T47D (cell line): ENCODE measurements at places on chromosomes 12 and 14.
A peak's percentile ranks its signal among the peaks of the same experiment; 100 is the strongest.

GRCh38 chr12:3009780-3010179 lies 50.6 kb downstream of the TEAD4 start:
- no peak for DNase-seq

DNA sequence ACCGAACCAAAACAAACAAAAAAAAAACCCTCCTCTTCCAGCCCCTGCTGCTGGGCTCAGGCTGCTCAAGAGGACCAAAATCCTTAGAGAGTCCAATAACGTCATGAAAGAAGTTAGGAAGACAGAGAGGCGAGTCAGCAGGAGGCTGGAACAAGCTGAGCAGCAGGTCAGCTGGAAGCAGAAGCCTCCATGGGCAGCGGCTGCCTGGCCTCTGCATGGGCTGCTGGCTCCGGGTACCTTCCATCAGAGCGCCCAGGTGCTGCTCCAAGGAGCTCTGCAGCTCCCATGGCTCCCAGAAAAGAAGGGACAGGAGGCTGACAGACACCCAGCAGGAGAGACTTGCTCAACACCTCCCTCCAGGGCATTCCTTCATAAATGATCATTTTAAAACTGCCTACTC lies 3.2 kb upstream of the KRT2 start:
- no peak for DNase-seq

DNA sequence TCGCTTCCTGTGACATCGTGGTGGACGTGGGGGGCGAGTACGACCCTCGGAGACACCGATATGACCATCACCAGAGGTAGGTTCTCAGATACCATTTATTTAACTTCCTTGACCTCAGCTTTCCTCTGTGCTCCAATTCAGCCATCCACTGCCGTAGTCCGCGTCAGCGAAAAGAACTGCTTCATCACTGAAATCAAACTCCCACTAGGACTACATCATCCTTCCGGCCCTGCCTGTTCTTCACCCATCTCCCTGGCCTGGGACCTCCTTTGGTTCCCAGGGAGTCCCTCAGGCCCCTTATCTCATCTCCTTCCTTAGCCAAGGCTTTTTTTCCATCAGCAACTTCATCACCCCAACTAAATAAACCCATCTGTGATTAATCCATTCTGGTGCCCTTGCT lies 692 bp downstream of the MYG1 start:
- DNase-seq = no peak

DNA sequence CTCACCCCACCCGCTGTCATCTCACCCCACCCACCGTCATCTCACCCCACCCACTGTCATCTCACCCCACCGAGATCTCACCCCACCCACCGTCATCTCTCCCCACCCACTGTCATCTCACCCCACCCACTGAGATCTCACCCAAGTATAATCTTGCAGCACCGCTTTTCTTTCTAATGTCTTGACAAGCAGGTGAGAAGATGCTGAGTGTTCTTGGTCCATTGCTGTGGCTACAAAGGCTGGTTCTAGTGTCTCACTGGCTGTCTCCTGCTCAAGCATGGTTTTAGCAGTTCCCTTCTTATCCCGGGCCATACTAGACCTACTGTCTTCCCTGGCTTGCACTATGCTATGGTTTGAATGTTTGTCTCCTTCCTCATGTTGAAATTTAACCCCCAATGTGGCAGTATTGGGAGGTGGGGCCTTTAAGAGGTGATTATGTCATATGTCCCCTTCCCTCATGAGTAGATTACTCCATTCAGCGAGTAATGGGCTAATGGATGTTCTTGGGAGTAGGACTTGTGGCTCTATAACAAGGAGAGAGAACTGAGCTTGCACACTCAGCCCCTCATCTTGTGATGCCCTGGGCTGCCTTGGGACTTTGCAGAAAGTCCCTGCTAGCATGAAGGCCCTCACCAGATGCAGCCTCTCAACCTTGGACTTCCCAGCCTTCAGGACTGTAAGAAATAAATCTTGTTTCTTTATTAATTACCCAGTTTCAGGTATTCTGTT lies 47.7 kb upstream of the PPP2R5C start:
- DNase-seq = no peak

GRCh38 chr12:12749433-12749832 lies 32.3 kb downstream of the CDKN1B start:
- DNase-seq = no peak

DNA sequence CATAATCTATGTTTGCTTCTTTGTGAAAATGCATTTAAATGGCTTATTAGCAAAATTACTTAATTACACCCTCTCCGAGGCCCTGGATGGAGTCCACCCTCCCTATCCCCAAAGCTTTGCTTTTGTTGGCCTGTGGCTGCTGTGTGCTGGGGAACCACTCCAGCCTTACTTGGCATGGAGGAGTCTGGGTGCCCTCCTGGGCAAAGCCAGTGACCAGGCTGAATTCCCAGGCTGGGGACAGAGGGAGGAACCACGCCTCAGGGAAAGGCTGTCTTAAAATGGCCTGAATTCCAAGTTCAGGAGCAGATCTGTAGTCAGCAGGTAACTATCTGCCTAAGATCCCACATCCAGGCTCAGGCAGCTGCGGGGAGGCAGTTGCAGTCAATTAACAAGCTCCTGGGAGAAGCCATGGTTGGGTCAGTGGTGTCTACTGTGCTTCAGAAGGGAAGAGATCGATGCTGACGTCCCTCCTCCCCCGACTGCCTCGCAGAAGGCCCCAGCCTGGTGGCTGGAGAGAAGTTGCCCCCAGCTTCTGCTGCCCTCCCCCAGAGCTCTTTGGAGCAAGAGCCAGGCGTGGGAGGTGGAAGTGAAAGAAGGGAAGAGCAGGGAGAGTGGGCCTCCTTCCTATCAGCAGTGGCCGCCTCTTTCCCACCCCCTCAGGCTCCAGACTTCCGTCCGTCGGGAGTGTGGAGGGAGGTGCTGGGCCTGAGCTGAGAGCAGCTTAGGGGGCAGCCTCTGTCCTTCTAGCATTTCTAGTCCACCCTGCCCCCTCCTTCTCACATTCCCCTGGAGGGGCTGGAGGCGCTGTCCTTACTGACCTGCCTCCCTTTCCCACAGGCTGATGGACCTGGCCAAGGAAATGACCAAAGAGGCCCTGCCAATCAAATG lies 11.3 kb downstream of the VASH1 start:
- DNase-seq = no peak

DNA sequence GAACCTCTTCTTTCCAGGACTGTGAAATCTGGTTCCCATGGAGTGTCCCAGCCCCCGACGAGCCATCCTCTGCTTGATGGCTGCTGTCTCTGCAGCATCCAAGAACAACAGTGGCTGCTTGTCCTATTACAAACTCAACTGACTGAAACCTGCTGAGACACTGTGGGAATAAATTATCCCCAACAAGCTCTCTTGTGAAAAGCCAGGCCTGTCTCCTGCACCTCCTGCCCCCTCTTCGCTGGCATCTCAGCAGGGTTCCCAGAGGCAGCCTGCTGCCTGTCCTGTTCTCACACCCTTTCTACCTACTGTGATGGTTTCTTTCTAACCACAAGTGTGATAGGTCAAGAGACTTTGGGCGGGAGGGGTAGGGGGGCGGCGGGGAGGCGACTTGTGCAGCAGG lies 180.2 kb downstream of the TSPAN9 start:
- no peak for DNase-seq

- no peak for DNase-seq
Observed at GRCh38 chr14:77037215-77037937, 8.9 kb upstream of the IRF2BPL start.

GRCh38 chr12:87820524-87821202 lies 208.5 kb downstream of the C12orf50 start:
- DNase-seq = no peak

DNA sequence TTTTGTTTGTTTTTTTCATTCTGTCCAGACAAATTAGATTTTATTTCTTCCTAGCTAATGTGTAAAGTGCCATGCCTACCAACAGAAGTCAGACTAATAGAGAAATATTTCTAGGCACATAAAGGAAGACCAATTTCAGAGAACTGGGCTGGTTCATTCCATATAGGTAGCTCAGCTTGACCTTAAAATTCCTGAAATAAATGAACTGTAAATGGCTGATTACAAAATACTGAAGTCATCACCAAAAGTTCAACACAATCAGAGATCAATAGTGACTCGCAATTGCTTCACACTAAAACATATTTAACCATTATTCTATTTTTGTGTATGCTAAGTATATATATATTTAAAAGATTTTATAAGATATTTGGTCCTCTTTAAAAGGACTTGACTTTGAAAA lies 34.2 kb downstream of the PTPRB start:
- DNase-seq = no peak

GRCh38 chr14:27672047-27672446 lies 1074.2 kb upstream of the NOVA1 start:
- peak; percentile 46 for DNase-seq

GRCh38 chr12:2679816-2680675 lies 114.7 kb upstream of the FKBP4 start:
- DNase-seq = no peak

GRCh38 chr14:102870994-102871831 lies 51.2 kb upstream of the AMN start:
- no peak for DNase-seq

DNA sequence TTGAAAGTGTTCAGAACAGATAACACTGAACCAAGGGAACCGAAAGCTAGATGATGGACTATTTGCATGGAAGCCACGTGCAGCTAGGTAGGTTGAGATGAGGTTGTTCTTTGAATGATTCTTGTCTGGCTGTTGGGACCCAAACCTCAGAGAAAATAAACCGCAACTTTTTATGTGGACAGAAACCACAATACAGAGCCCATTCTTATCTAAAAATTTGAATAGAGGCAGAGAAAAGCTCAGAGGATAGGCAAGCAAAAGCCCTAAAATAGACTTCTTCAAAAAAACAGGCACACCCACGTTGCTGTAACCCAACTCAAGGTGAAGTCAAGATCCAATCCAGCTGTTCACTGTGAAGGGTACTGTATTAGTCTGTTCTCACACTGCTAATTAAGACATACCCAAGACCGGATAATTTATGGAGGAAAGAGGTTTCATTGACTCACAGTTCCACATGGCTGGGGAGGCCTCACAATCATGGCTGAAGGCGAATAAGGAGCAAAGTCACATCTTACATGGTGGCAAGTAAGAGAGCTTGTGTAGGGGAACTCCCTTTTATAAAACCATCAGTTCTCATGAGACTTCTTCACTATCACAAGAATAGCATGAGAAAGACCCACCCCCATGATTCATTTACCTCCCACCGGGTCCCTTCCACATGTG lies 353.8 kb downstream of the AACS start:
- no peak for DNase-seq

- DNase-seq = no peak
Observed at GRCh38 chr14:100842799-100843198, 16.9 kb downstream of the MEG3 start.

DNA sequence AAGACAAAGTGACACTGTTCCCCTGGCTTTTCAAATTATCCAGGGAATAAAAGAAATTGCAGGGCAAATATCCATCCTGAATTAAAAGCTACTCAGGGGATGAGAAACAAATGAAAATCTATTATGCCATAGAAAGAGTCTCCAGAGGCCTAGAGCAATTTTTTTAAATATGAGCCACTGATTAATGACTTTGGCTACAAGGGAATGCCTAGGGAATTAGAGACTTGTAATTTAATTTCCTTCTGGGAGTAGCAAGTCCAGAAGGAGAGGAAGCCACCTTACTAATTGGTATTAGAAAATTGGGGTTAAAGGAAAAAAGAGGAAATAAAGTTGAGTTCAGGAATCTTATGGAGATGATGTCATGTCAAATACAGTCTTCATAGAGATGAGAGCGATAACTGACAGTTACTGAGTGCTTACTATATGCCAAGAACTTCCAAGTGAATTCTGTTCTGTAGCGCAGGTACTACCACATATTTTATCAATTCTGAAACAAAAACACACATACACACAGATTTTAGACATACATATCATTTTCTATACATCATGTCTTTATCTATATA lies 304.4 kb downstream of the DUSP6 start:
- no peak for DNase-seq
